ENCODE measurements at places on chromosomes 3 and 15.

DNA sequence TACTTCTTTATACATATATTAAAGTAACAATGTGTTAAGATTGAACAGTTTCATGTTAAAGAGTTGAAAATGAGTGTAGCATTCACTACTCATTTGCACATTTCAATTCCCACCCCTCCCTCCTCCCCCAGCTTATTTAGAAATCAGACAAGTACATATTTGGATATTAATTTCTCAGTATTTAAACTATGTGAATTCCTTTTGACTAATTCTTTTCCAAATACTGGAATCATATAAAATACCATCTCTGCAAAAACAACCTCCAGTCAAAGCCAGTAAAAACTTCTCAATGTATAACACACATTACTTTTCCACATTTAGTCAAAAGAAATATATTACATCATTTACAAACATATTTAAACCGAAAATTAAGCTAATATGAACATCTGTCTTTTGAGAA is 25.5 kb upstream of the SHC4 start:
- DNase-seq = no peak

- DNase-seq = no peak
Measured at GRCh38 chr15:92747047-92747446, 91.5 kb upstream of the FAM174B start.

DNA sequence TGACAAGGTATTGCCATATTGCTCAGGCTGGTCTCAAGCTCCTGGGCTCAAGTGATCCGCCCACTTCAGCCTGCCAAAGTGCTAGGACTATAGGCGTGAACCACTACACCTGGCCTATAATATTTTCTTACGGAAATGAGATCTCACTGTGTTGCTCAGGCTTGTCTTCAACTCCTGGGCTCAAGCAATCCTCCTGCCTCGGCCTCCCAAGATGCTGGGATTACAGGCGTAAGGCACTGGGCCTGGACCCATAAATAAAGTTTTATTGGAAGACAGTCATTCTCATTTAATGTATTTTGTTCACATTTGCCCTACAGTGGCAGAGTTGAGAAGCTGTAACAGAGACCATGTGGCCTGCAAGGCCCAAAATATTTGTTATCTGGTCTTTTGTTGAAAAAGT is 142.1 kb downstream of the RBPMS2 start:
- DNase-seq = no peak

- DNase-seq = no peak
Measured at GRCh38 chr15:90684281-90684680, 32.9 kb upstream of the BLM start.

DNA sequence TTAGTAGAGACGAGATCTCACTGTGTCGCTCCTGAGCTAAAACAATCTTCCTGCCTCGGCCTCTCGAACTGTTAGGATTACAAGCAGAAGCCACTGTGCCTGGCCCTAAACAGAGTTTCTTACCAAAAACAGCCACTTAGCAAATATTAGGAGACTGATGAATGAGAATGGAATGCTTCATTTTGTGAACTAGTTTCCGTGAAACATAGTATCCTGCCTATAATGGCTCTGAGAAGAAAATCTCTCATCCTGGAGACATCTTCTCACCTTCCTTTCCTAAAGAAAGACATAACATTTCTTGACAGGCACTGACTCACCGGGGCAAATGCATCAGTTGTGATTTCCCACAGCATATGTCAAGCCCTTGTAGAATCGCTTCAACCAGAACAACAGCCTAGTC is 44.9 kb downstream of the GJD2 start:
- no peak for DNase-seq

DNA sequence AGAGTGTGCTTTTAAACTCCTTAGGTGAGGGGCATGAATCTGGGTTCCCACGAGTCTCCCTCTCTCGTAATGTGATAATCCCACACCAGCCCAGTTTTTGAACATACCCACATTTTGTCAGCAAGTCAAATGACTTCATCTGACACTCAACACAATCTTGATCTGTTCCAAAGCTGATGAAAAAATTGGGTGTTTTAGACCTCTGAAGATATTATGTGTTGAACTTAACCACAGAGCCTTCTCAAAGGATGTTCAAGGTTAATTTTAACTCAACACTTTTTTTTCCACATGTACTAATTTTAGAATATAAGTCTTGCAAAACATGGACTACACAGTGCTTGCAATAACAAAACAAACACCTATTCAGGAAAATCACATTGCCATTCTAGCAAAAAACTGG is 123.1 kb downstream of the TGFBR2 start:
- no peak for DNase-seq

DNA sequence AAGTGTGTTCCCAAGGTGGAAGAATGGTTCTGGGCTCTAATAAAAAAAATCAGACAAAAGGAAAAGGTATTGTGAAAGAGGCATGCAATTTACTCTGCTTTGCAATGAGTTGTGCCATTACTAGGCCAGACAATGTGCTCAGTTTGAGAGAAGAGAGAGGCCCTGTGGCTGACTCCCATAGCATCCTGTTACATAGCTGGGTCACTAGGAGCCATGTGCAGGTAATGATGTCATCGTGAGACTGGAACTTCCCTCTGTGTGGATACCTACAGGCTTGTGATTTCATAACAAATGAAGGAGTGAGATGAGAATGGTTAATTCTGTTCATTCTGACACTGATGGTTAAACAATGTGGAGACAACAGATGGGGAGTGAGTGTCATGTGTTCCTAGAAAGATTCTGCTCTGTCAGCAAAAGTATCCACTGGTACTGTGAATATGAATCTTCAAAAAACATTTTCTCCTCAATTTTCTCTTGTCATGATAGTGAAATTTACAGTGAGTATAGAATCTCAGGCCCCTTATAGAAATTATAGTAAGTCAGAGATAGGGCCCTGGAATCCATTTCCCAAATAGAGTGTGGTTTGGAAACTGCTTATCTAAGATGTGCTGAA is 648.7 kb upstream of the DPPA4 start:
- DNase-seq = no peak

- DNase-seq = no peak
Measured at GRCh38 chr3:69463531-69463930, 77.6 kb upstream of the FRMD4B start.

DNA sequence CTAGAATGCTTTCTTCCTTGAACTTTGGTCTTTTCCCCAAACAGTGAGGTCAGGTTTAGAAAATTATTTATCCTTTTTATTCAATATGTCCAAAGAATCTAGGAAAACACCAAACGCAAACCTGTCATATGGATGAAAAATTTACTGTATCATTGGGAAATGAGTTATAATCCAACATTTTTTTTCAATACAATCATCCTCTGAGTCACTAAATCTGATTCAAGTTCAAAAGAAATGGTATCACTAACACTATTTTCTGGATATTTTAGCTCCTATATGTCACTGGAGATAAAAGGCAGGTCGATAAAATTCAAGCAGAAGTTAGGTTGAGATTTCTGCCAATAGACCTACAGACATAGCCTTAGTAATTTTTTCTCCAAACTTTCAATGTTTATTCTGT is 591.6 kb upstream of the AGTR1 start:
- no peak for DNase-seq
